Right atrium auricular region (tissue), 2 donors: ENCODE measurements at places on chromosomes 11 and 22. TPM values are rescaled to one million over a fixed set of nuclear protein-coding genes. Genes with fewer than 3 reads are reported as not detected.

DNA sequence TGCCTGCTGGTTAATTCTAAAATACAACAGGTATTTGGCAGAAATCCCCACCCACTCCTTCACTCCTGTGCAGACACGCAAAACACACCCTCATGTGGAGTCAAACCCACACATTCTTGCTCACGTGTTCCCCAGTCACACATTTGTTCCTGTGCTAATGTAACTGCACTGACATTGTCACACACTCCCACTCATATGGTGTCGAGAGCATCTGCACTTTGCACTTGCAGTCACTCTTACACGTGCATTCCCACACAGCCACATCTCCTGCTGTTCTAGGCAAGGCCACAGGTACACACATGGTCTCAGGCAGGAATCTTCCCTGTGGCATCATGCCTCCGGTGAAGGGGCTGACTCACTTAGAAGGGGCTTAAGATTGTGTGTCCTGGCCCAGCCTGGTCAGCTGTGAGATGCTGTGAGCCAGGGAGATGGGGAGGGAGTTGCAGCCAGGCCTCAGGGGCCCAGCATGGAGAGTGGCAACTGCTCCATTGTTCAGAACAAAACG, 395.0 kb downstream of the TENM4 start:
- DNase-seq = no peak

DNA sequence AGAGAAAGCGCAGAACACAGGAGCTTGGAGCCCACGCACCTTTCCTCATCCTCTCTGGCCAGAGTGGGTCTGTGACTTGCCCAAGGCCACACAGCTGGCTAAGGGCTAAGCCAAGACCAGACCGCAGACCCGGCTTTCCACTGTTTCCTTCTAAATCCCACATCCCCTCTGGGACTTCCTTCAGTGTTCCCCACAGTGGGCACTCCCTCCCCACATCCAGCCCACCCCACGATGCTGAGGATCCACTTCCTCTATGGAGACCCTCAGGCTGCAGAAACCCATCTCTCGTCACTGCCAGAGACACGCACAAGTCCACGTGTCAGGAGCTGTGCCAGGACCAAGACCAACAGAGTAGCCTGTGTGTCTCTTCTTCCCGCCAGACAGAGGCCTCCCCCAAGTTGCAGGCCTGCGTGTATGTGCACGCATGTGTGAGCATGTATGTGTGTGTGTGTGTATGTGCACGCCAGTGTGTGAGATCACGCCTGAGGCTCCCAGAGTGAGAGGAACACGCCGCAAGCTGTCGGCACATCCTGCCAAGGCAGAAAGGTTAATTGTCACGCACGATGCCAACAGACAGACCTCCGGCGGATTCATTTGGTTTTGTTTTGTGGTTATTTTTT, 21.6 kb downstream of the PDGFB start:
- no peak for DNase-seq

- peak; percentile 60 for DNase-seq
Observed at GRCh38 chr11:63567044-63567840, 4.1 kb upstream of the PLAAT2 start.

DNA sequence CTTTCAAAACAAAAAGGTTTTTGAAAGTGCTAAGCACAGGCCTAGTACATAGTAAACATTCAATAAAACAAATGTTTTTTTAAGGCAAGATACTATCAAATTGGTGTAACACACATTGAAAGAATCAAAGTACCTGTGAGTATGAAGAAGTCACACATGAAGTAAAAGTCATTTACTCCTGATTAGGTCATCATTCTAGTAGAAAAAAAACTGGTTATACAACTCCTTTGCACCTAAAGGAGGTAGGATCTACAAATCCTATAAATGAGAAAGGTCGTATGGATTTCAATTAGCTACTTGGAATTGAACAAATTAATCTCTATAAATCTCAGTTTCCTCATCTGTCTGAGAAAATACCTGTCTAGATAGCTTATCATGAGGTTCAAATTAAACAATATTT, 80.8 kb downstream of the SIK3 start:
- DNase-seq = no peak

SCN3B gene
- 0.31 TPM for total RNA-seq

DNA sequence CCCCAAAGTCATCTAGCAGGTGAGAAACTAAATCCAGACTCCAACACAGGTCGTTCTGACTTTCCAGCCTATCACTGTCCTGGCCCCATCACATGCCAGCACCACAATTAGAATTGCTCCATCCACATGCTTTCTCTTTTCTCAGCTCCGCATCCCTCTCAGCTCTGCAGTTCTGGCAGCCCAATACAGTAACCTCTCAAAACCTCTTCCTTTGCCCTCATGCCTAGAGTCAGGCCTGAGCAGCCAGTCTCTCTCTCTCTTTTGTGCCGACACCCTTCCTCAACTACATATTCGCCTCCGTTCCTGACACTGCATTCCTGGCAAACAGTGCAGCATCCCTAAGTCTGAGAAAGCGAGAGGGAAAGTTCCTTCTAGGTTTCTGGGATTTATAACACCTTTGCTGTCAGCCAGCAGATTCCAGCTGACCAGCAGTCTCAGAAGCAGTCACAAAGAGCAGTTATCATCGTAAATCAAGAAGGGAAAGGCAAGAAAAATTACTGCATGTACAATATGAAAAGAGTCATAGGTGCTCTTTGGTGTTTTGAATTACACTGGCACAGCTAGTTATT, 258.0 kb downstream of the FAT3 start:
- no peak for DNase-seq

DNA sequence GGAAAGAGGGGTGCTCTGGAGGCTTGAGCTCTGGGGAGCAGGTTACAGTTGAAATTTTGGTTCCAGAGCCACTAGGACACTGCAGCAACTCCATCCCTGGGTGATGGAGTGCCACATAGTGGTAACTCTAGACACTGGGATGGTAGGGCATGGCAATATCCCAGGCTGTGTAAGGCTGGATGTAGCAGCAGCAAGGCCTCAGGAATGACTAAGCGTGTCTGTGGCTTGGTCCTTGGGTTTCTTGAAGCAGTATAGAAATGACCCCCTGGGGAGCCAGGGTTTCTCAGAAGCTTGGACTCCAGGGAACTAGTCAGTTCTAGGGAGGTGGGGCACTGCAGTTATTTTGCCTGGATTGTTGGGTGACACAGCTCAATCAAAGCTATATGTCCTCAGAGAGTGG, 8.1 kb downstream of the MS4A4A start:
- no peak for DNase-seq

- no peak for DNase-seq
Observed at GRCh38 chr11:68051191-68052136, 12.6 kb downstream of the TCIRG1 start.

DNA sequence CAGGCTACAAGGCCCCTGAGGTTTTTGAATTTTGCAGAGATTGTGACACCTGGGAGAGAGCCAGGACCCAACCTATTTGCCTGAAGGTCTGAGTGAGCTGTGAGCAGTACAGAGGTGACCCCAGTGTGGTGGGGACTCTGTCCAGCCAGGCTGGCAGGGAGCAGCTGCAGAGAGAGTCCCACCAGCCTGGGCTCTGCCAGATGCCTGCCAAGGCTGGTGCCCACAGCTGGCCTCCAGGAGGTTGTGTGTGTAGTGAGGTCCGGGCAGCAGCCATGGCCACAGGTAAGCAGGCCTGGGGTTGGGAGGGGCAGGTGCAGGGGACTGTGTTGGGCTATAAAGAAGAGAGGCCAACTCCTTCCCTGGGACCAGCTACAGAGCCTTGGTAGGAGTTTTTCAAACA, 144.8 kb downstream of the CRYBB2 start:
- DNase-seq = no peak

GRCh38 chr11:36030731-36031281, 86.9 kb downstream of the LDLRAD3 start:
- DNase-seq = no peak

DNA sequence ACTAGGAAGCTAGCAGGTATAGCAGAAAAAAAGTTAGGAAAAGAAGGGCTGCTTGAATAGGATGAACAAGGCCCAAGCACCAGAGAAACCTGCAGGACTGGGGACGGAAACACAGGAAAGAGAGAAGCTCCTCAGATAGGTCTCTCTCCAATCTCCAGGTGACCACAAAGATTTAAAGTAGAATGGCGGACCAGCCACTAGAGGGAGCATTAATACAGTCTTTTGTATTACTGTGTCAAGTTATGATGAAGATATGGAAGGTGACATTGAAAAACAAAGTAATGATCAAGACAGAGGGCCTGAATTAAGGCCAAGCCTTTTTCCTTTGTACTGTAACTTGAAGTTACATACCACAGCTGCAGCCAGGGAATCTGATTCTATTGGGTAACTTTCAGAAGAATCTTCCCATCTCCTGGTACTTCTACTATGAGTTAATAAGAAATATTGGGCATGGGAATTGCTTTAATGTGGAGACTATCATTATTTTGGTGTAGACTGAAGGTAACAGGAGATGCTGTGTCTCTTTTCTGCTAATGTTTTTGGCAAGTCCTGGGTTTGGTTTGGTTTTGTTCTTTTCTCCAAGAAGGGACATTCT, 33.8 kb downstream of the OR2AG2 start:
- no peak for DNase-seq

GRCh38 chr11:42066113-42066512, 606.7 kb upstream of the LRRC4C start:
- DNase-seq = no peak

PGA4 gene
- total RNA-seq = 0.56 TPM

APOA5 gene
- total RNA-seq = not detected

DNA sequence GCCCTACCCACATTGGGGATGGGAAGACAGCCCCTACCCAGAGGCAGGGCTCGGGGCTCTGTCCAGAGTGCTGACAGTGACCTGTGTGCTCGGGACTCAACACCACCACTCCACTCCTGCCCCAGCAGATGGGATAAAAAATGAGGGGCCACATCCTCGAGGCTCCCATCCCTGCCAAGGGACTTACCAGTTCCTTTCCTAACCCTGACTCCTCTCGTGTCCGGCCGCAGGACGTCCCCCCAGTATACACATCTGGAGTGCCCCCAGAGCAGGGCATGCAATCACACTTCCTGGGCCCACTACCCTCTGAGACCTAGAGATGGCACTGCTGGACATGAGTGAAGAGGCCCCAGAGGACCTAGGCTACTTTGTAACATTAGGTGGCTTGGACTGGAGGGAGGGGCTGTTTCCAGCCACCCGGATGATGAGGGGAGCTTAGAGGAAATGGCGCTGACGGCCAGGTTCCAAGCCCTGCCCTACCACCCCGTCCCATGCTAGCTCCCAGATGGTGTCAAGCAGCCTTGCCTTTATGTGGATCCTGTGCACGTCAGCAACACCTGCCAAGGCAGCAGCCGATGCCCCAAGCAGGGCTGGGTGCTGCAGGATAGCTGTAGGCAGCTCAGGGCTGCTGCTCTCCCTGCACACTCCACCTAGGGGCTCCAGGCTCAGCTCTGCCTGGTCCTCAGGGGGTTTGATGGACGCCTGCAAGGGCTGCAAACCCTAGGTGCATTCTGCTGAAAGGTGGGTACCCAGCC, 86.6 kb downstream of the DGCR2 start:
- DNase-seq = no peak

RHBDD3 gene
- 16.5 TPM for total RNA-seq

DNA sequence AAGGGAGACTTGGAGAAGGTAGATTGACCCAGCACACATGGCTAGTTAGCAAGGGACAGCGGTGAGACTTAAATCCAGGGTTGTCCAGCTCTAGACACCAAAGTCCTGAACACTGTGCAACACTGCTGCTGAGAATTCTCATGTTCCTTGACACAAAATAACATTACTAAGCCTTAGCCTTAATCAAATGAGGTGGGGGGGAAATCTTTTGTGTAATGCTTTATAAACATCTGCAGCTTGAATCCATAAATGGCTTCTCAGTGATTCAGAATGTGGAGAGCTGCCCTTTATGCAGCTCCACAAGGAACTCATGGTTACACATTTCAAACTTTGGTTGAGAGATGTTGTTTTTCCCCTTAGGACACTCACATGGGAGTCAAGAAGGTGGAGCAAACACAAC, 80.0 kb downstream of the CD44 start:
- DNase-seq = no peak

DNA sequence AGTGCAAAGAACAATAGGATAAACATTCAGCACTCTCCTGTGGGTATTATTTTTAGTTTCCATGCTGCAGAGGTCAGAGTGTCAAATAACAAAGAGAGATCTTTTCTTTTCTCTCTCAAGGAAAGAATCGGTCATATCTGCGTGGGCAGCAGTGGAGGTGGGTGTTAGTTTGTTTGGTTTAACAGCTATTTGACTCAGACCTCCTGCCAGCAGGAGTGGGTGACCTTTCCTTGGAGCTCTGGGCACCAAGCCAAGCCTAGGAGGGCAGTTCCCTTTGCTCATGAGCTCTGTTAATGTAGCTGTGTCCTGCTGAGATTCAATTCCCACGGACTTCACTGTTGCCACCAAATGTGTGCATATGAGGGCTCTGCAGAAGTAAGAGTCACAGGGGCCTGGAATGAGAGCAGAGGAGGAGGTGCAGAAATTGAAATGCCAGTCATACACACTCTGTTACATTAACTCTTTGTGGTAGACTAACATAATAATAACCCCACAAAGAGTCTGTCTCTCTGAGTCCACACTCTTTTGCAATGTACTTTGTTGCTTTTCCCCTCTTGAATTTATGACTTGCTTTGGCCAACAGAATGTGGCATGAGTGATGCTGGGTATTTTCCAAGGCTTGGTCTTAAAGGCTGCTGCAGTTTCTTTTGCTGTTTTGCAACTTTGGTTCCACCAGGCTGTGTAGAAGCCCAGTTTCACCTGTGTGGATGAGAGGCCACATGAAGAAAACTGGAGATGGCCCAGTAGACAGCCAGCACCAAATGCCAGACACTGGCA, 76.0 kb upstream of the GRK3 start:
- DNase-seq = no peak
